ENCODE measurements at places on chromosomes 6 and 20.

GRCh38 chr6:85390105-85390728, 59.7 kb upstream of the NT5E start:
- DNase-seq = no peak

DNA sequence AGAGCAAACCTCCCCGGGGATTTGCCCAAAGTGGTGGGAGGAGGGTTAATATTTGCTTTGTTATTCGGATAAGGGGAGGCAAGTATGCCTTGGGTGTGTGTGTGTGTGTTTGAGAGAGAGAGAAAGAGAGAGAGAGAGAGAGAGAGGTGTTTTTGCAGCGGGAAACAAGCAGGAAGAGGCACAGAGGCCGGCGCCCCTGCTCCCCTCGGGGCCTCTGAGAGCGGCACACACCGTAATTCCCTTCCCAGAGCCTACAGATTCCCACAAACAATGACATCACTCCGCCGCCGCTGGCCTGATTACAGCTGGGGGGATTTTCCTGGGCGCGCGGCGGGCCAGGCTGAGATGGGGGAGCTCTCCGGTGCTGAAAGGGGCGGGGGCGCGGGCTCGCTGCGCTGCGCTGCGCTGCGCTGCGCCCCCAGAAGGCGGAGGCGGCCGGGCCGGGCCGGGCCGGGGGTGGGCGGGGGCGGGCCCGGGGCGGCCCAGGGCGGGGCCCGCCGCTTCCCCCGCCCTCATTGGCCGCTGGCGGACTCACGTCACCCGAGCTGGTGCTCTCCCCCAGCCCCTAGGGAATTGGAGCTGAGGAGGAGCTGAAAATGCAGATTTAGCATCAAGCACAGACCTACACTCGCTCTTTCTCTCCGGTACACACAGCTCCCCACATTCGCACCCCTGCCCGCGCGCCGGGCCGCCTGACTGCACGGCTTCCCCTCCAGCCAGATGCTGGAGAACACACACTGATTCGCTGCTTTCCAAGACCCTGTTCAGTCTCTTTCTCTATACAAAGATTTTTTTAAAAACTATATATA, at the start of gene PCSK2:
Gene PCSK2, plus strand, starts transcription at position 631 of the 809 bp plus-strand sequence. CDS start 266 bp downstream, outside the sequence.
- peak; percentile 77 for DNase-seq

GRCh38 chr20:63463400-63464288, 8.8 kb downstream of the KCNQ2 start:
- DNase-seq = no peak

- DNase-seq = no peak
Measured at GRCh38 chr6:152309648-152310047, 327.5 kb downstream of the SYNE1 start.

GRCh38 chr6:26284537-26285142, 80.4 kb upstream of the BTN3A2 start:
- no peak for DNase-seq

DNA sequence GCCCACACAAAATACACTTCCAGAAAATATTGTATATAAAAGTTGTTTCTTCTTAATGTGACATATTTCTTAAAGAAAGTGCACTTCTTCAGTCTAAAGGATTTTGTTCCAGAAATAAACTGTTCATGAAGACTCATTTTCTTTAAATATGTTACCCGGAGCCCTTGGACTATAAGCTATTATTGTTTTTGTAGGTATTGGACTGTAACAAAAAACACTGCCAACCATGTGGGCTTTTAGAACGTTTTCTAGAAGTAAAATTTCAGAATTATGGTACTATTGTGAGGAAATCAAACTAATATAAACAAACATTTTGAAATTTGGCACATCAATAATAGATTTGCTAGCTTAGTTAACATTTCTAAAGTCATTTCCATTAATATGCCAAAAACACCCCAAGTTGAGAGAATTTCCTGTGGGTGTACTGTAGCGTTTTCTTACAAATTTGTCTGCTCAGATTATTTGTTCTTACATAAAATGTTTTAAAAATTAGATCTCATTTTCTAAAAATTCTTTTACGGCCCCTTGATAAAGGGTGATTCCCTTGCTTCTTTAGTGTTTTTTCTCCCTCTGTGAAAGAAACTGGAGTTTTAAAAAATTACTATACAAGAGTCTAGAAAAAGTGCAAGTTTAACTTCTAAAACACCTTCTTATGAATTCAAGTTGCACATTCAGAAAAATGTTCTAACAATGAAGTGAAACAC, 3.4 kb downstream of the NKX2-4 start:
- no peak for DNase-seq

GRCh38 chr6:78709021-78709420, 158.3 kb upstream of the IRAK1BP1 start:
- DNase-seq = no peak

GRCh38 chr20:36017048-36017951, 48.9 kb downstream of the CNBD2 start:
- no peak for DNase-seq

- no peak for DNase-seq
Measured at GRCh38 chr6:43614396-43614730, 14.7 kb downstream of the GTPBP2 start.

DNA sequence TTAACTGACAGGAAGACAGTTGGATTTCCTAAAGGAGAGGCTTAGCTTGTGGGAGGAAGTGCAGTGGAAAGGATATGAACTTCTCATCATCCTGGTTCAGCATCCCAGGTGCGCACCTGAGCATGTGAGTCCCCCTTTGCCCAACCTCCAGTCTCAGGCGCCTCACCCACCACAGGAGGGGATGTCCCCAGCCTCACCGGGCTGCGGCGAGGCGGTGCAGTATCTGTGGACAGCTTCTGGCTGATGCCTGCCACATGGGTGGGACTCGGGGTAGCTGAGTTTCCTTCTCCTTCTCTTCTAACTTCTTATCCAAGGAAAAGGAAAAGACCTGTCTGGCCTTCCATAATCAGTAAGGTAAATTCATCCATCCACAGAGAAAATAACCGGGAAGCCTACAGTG, 539.3 kb upstream of the AGPAT4 start:
- DNase-seq = no peak

- DNase-seq = no peak
Measured at GRCh38 chr6:29743025-29743424, 19.8 kb downstream of the HLA-F start.

DNA sequence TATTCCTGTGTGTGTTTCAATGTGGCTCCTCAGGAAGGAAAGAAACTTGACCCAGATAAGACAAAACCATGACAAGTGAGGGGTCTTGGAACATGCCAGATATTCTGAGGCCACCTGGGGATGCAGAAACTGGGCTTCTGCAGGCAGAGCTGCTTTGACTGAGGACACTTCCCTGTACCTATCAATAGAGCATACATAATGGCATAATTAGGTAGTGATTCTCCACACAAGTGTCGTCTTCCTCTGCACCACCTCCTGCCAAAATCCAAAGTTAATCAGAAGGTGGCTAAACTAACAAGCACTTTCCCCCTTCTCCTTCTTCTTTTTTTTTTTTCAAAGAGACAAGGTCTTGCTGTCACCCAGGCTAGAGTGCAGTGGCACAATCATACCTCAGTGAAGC, 97.1 kb downstream of the KIF13A start:
- DNase-seq = no peak

DNA sequence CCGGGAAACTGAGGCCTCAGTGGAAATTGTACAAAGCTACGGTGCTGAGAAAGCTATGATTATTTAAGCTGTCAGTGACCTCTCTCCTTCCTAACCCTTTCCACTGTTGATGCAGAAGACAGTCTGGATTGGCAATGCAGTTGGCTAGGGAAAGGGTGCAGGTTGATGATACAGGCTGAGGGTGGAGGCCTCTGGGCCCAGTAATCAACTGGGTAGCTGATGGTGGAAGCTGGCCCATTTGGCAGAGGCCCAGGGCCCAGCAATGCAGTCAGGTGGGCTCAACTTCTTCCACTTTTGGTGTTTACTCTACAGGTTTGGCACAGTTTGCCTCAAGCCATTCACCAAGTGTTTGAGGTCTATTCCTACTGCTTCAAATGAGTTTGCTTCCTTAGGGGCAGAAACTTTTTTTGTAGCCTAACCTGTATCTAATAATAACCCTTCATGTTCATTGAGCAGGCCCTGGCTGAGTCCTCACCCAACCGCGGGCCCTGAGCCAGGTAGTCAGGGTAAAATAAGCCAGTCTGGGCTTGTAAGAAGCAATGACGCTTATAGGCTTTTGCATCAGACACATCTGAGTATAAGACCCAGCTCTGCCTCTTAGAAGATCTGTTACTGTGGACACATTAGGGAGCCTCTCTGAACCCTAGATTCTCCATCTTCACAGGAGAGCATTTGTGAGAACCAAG, 12.1 kb downstream of the BCL2L1 start:
- no peak for DNase-seq

GRCh38 chr6:38375937-38376336, 263.8 kb downstream of the BTBD9 start:
- DNase-seq = no peak

DNA sequence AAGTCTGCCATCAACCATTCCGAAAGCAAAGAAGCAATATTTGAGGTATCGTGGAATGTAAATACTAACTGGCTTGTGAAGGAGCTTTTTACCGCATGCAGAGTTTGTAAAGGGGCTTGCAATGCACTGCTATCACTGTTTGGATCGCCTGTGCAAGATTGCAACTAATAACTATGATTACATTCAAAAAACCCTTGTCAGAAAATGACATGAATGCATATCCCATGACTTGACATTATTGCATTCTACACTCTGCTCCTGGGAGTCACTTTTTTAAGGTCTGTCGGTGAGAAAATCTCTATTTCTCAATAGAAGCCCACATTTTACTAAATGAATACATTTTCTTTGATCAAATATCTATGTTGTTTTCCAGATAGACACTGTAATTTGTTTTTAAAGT, 335.4 kb upstream of the SPTLC3 start:
- no peak for DNase-seq

- DNase-seq = no peak
Measured at GRCh38 chr6:138331984-138332383, 45.7 kb upstream of the SMIM28 start.

- DNase-seq = no peak
Measured at GRCh38 chr6:148466158-148466557, 123.5 kb downstream of the SASH1 start.

DNA sequence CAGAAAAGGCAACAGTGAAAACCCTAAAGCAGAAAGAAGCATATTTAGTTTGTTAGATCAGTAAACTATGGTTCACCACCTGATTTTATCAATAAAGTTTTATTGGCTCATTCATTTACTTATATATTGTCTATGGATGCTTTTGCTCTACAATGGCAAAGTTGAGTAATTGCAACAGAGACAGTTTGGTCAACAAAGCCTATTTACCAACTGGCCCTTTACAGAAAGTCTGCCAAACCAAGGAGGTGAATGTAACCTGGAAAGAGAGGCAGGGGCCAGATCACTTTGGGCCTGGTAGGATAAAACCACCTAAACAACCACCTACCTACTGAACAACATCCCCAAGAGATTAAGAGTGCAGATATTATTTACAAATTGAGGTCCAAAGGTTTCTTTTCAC, 19.4 kb downstream of the SAYSD1 start:
- DNase-seq = no peak

DNA sequence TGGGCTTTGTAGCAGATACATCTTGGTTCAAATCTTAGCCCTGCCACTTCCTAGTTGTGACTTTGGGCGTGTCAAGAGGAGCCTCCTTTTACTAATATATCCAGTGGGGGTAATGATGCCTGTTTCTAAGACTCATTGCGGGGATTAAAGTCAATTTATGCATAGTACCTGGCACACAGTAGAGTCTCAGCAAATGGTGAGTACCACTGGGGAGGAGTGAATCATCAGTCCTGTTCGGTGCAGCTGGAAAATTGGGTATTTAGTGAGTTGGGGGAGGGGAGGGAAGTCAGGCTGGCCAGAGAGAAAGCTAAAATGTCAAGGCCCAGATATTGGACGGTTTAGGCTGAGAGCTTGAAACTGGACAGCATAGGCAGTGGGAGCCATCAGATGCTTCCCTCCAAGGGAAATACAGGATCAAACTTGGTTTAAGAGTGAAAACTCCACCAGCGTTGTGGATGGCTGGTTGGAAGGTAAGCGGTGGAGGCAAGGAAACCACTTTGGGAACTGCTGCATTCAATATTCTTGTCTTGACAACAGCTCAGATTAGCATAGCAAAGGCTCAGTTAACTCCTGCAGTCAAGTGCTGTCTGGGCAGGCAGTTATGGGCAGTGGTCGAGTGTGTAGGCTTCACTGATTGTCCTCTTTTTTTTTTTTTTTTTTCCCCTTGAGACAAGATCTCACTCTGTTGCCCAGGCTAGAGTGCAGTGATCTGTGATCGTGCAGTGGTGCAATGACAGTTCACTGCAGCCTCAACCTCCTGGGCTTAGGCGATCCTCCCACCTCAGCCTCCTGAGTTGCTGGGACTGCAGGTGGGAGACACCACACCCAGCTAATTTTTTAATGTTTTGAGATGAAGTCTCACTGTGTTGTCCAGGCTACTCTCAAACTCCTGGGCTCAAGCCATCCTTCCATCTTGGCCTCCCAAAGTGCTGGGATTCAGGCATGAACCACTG, 12.9 kb downstream of the PPP1R16B start:
- DNase-seq = no peak

DNA sequence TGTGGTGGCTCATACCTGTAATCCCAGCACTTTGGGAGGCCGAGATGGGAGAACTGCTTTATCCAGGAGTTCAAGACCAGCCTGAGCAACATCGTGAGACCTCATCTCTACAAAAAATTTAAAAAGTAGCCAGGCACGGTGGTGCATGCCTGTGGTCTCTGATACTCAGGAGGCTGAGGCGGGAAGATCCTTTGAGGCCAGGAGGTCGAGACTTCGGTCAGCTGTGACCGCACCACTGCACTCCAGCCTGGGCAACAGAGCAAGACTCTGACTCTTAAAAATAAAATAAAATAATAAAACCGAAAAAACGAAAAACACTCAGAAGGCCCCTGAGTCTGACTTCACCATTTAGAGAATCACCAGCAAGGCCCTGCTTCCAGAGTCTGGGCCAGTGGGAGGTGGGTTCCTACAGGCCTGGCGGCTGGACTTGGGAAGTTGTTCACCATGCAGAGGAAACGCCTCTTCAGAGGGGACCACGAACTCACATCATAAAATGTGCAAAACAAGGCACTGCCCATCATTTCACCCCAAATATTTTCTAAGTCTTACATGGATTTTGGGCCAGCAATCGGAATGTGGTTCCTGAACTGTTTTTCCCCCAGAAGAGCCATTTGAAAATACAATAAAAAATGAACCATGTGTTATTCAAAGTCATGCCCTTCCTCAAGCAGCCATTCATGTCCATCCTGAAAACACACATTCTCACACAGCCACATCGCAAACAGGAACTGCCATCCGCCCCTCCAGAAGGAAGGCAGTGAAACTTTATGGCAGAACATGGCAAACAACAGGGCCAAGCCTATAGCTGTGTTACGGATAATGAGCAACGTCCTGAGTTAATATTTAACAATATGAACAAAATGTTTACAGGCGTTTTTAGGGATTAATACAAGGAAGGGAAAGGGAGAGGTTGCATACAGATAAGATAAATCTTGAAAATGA, 57.8 kb downstream of the SLC22A23 start:
- no peak for DNase-seq

- DNase-seq = no peak
Measured at GRCh38 chr6:148303616-148304015, 39.0 kb upstream of the SASH1 start.

All from NCI-H2081 treated with DMSO at 0.1 percent for 48 hours (cell line).